ENCODE measurements at places on chromosomes 2 and 18.

DNA sequence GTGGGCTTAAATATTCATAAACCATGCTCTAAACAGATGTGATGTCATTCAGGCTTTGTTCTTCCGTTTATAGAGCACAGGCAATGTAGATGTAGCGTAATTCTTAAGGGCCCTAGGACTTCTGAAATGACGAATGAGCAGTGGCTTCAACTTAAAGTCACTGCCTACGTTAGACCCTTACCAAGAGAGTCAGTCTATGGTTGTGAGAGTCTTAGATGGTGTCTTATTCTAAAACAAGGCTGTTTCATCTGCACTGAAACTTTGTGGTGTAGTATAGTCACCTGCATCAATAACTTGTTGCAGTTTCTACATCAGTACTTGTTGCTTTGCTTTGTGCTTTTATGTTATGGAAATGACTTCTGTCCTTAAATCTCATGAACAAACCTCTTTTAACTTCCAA is 56.0 kb downstream of the PIK3C3 start:
- no peak for DNase-seq

- DNase-seq = no peak
These were observed 3.3 kb downstream of the TWSG1 start for GRCh38 chr18:9337873-9338272.

GRCh38 chr18:43863180-43863579 is 585.9 kb upstream of the SYT4 start:
- no peak for DNase-seq

- DNase-seq = no peak
These were observed 3.6 kb upstream of the SMARCAL1 start for GRCh38 chr2:216408426-216409290.

GRCh38 chr18:45775241-45775676 is 50.2 kb upstream of the SIGLEC15 start:
- no peak for DNase-seq

DNA sequence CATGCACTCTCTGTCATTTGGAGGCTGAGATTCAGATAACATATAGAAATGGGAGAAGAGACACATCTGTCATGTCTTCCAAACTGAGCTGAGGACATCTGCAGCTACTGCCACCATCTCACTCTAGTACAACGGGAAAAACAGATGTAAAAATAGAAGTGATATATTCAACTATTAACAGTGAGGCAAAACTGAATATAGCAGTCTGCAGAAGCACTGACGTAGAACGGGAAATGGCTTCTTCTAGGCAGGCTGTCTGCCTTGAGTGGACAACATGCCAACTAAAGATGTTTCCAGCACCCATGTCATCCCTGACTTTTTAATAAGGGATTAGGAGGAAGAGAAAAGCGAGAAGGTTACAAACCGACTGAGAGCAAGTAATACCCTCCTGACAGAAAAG is 51.6 kb downstream of the MRPL33 start:
- no peak for DNase-seq

DNA sequence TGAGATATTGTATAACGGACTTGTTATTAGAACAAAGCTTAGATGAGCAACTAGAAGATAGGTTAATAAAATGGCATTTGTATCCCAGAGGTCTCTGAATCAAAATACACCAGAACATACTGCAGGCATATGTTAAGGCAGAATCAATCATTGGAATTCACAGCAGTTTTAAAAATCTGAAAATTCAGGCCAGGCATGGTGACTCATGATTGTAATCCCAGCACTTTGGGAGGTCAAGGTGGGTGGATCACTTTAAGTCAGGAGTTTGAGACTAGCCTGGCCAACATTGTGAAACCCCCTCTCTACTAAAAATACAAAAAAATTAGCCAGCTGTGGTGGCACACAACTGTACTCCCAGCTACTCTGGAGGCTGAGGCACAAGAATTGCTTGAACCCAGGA is 405.2 kb downstream of the ZEB2 start:
- DNase-seq = no peak

DNA sequence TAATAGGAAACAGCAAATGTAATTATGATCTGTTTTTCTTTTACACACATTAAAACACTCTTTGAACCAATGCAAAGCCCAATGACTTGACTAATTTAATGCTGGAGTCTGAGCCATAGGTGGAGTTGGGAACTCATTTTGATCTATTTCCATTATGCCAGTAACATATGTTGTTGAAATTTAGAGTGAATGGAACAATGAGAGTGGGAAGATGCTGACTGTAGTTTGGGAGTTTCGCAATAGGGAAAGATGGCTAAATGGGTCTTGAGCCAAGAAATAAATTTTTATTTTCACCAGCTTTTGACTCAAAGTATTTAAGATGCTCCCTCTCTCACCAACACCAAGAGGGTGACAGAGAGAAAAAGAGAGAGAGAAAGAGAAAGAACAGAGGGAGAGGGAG is 246.7 kb downstream of the DLGAP1 start:
- DNase-seq = no peak

GRCh38 chr18:8901019-8901418 is 195.7 kb downstream of the MTCL1 start:
- no peak for DNase-seq

DNA sequence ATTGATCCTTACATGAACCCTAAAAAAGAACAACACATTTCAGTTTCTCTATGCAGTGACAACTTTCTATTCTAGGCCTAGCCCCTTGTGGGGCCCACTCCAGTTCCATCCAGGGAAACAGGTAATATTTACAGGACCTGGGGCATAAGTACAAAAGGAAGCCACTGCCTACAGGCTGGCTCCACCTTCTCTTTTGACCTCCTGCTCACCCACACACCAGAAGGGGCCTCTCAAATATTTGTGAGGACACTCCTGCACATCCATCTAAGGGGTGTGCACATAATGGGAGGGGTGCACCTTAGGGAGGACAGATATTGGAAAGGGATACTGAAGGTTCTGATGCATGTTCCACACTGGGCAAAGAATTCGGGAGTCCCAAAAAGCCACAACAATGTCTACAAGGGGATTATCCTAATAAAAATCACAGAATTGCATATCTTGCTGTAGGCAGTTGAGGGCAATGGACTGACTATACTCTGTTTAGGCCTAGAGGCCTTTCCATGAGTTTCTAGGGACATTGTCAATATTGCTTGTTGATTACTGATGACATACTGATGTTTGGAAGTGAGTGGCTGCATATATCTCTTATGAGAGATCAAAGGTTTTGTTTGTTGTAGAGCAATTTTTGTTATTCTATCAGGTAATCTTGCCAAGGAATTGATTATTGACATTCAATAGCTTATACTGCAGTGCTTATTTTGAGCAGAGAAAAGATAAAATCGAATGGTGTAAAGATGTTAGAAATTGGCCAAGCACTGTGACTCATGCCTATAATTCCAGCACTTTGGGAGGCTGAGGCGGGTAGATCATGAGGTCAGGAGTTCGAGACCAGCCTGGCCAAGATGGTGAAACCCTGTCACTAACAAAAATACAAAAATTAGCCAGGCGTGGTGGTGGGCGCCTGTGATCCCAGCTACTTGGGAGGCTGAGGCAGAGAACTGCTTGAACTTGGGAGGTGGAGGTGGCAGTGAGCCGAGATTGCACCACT is 23.8 kb upstream of the HNRNPA3 start:
- no peak for DNase-seq

DNA sequence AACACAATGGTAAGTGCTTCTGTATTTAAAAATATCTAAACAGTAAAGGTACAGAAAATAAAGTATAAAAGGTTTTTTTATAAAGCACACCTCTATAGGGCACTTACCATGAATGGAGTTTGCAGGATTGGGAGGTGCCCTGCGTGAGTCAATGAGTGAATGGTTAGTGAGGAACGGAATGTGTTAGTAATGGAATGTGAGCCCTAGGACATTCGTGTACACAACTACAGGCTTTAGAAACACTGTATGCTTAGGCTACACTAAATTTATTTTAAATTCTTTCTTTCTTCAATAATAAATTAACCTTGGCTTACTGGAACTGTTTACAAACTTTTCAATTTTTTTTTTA is 337.9 kb upstream of the SLC39A10 start:
- DNase-seq = peak; percentile 14

DNA sequence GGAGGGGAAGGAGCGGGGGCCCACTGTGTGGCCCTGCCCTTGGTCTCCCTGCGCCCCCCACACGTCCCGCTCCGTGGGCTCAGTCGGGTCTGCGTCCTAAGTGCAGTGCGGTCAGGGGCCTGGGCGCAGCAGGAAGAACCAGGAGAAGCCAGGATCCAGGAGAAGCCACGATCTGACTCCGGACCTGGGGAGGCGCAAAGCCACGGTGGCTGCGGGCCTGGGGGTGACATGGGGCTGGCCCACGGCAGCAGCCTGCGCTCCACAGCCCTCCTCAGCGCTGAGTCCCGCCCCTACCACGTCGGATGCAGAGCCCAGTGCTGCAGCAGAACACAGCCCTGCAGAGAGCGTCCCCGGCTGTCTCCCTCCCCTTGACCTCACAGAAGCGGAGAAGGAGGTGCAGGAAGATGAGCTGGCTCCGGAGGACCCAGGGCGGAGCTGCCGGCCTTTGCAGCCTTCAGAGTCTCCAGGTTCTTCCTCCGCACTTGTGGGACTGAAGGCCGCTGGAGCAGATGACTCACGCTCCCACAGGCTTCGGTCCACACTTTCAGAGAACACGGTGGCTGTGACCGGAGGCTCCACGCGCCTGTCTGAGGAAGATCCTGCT is 589.2 kb upstream of the SALL3 start:
- no peak for DNase-seq

- no peak for DNase-seq
These were observed 8.5 kb downstream of the INHBB start for GRCh38 chr2:120354467-120354866.

- DNase-seq = no peak
These were observed 397.6 kb upstream of the LRATD1 start for GRCh38 chr2:14234911-14235310.

DNA sequence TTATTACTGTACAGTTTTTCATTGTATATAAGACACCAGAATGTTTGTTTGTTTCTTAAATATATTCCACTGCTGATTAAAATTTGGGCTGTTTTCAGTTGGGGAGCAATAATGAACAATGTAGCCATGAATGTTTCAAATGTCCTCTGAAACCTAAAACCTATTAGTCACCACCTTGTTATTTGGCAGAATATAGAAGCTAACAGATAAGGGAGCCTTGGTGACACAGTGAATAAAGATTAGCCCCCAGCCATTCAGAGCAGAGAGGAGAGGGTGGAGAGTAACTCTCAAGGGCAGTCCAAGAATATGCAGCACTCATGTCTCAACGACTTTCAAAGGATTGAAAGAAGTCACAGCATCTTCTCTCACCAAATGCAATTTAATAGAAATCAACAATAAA is 43.1 kb upstream of the ATP8B1 start:
- DNase-seq = peak; percentile 75

DNA sequence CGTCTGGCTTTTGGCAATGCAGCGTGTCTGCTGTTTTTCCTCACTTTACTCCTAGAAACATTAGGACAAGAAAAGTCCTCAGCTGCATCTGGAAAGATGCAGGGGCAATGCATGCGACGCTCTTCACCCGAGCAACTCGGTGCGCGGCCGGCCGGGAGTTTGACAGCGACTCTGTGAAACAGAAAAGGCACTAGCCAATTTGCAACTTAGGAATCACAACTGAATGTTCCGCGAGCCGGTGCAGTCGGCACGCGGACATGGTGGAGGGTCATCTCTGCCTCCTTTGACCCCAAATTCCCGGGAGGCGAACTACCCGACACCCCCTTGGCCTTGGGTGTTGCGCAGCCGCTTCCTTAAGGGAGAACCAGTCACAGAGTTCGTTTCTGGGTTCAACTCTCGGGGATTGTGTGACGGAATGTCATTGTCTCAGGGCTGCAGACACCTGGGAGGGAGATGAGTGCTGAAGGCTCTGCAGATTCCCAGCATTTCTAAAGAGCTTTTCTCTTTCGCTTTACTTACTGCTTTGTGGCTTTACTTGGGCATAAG is 9.8 kb downstream of the NR4A2 start:
- no peak for DNase-seq

GRCh38 chr2:6770006-6770405 is 95.7 kb downstream of the CMPK2 start:
- DNase-seq = no peak

DNA sequence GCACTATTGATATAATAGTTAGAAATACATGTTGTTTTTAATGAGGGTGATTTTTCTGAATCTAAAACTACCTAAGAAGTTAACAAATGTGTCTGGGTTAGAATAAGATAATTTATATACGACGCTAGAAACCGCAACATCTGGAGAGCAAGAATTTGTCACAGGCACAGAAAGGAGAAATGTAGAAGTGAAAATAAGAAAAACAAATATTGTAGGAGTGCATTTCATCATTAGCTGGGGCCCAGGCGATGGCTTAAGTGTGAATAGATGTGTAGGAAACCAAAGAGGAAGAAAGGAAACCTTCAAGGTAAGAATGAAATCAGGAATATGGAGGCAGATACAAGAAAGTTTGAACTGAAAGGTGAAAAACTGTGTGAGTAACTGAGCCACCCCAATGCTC is 90.3 kb downstream of the LRP2 start:
- DNase-seq = no peak

DNA sequence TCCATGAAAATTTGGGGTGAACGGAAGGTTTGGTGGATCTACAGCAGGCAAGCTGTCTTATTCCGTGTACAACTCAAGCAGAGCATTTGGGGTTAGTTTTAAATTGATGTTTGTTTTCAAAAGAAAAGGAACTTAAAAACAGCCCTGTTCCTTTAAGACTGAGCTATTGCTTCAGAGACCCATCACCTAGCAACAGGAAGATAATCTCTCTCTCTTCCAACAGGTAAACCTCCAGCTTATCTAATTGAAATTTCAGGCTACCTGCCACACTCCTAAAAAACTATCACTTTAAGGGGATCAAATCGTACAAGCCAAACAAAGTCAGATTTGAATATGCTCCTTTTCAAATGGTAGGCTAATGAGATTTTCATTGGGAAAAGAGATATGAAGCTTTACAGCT is 101.8 kb downstream of the RNF152 start:
- DNase-seq = no peak

GRCh38 chr2:195662138-195662537 is 5.1 kb downstream of the SLC39A10 start:
- DNase-seq = no peak

DNA sequence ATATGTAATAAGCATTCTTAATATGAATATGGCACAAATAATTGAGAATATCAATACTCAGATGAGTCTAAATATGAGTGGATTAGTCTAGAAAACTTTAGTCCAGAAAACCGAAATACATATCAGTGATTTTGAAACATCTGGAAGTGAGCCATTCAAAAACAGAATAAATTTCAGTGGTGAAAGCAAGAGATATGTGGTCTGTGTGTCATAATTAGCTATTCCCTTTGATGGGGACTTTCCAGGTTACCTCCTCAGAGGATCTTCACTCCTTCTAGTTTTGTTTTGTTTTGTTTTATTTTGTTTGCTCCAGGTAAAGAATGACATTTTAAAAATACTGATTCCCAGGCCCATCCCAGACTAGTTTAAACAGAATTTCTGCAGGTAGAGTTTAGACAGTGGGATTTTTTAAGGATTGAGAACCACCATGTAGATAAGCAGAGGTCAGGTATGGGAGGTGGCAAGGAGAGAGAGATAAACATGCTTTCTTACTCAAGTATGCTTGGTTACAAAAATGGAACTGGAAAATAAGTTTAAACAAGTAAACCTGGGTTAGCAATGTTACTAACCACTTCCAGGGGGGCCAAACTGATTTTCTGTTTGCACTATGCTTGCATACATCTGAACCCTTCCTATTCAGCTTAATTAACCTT is 70.7 kb downstream of the NABP1 start:
- DNase-seq = no peak
